ENCODE measurements at places on chromosomes 11 and 22. TPM values are rescaled to one million over a fixed set of nuclear protein-coding genes. Genes with fewer than 3 reads are reported as not detected.

The IL18 gene
- total RNA-seq: 25.2 TPM

GRCh38 chr22:36808721-36809344, 8.0 kb downstream of the PVALB start:
- no peaks in the 10 kb centered on the region for H3K27me3 ChIP-seq
- H3K4me3 ChIP-seq: no peak overlapping the region
- no peaks in the 10 kb centered on the region for H3K4me1 ChIP-seq

GRCh38 chr11:64361659-64362058, 2.7 kb downstream of the RPS6KA4 start:
- no peaks in the 10 kb centered on the region for H3K27me3 ChIP-seq
- H3K4me1 ChIP-seq: peaks cover 18% of the 10 kb centered on the region
- H3K27ac ChIP-seq: no peak overlapping the region
- DNase-seq: no peak

The ADM gene
- total RNA-seq: 14.4 TPM

DNA sequence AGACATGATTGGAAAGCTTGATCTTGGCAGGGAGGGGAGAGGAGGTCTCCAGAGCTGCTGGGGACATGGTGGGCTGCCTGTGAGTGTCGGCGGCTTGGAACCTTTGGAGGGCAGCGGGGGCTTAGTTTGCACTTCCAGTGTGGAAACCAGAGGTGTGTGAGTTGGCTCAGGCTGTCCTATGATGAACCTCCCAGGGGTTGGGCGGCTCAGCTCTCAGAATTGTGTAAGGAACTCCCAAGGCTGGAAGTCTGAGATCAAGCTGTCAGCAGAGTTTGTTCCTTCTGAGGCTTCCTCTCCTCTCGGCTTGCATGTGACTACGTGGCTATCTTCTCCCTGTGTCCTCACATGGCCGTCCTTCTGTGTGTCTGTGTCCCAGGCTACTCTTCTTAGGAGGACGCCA, 87.9 kb upstream of the B3GAT1 start:
- no peak for DNase-seq
- no peaks in the 10 kb centered on the region for H3K27me3 ChIP-seq
- H3K4me1 ChIP-seq: peaks cover 2% of the 10 kb centered on the region

The MYO7A gene
- total RNA-seq: 10.7 TPM

- DNase-seq: peak; percentile 51
- no peak overlapping the region for H3K27ac ChIP-seq
- no peaks in the 10 kb centered on the region for H3K36me3 ChIP-seq
- H3K4me3 ChIP-seq: no peak overlapping the region
- peaks cover 15% of the 10 kb centered on the region for H3K4me1 ChIP-seq
These were observed 4.4 kb upstream of the FBXO3 start for GRCh38 chr11:33778675-33779074.

The EML3 gene
- 83.3 TPM for total RNA-seq

GRCh38 chr11:100705447-100705846, 18.4 kb downstream of the ARHGAP42 start:
- H3K27me3 ChIP-seq: no peaks in the 10 kb centered on the region
- no peak overlapping the region for H3K4me3 ChIP-seq
- no peak overlapping the region for H3K27ac ChIP-seq
- no peaks in the 10 kb centered on the region for H3K36me3 ChIP-seq

DNA sequence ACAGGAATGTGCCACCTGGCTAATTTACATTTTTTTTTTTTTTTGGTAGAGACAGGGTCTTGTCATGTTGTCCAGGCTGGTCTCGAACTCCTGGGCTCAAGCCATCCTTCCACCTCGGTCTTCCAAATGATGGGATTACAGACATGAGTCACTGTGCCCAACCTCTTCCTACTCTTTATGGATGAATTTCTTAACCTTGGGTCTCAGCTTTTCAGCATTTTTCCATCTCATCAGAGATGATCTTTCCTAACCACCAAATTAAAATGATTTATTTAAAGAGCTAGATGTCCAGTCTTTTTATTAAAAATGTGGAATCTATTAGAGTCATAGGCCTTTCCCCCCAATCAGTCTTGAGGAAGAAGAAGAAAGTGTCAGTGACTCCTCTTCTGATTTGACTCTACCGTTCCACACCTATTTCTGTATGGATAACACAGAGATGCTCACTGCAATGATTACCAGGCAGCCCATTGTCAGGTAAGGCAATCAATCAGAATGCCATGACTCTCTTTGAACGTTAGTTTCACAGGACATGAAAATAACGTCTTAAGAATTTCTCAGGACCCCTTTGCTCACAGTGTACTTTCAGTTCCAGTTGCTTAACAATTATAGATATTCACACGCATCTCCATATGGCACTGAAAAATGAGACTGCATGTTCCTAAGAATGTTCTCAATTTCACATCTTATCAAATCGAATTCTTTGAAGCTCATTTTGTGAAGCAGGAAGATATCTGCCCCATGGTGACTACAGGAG, 51.0 kb downstream of the MIAT start:
- no peak overlapping the region for H3K27ac ChIP-seq
- no peaks in the 10 kb centered on the region for H3K4me1 ChIP-seq
- H3K36me3 ChIP-seq: no peaks in the 10 kb centered on the region
- DNase-seq: no peak
- H3K27me3 ChIP-seq: no peaks in the 10 kb centered on the region

GRCh38 chr11:74397501-74398243, 561 bp downstream of the PGM2L1 start:
- H3K27ac ChIP-seq: no peak overlapping the region
- H3K4me1 ChIP-seq: no peaks in the 10 kb centered on the region
- H3K36me3 ChIP-seq: no peaks in the 10 kb centered on the region
- peak; percentile 60 for DNase-seq

DNA sequence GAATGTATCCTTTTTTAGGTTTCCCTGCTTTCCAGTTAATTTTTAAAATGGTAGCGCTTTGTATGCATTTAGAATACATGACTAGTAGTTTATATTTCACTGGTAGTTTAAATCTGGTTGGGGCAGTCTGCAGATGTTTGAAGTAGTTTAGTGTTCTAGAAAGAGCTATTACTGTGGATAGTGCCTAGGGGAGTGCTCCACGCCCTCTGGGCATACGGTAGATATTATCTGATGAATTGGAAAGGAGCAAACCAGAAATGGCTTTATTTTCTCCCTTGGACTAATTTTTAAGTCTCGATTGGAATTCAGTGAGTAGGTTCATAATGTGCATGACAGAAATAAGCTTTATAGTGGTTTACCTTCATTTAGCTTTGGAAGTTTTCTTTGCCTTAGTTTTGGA, 86.4 kb upstream of the BIRC3 start:
- no peak for DNase-seq
- H3K27ac ChIP-seq: no peak overlapping the region
- no peaks in the 10 kb centered on the region for H3K27me3 ChIP-seq
- H3K4me3 ChIP-seq: no peak overlapping the region
- H3K36me3 ChIP-seq: no peaks in the 10 kb centered on the region

Data from kidney (tissue), 22 donors.